WTC11 (cell line): ENCODE measurements at places on chromosomes 12 and 14. TPM values are rescaled to one million over a fixed set of nuclear protein-coding genes. Genes with fewer than 3 reads are reported as not detected.

CPNE6 gene
- not detected in 3 replicates for total RNA-seq

EIF2B2 gene
- total RNA-seq: 46.0 to 50.7 TPM (median 50.5 TPM) in 3 replicates

ANKS1B gene
- total RNA-seq: 5.4 to 6.7 TPM (median 5.8 TPM) in 3 replicates

TEAD4 gene
- 75.8 to 96.8 TPM (median 78.2 TPM) in 3 replicates for total RNA-seq

GUCY2C gene
- 3.4 to 4.3 TPM (median 3.9 TPM) in 3 replicates for total RNA-seq

POTEM gene
- total RNA-seq: not detected in 3 replicates

CDK17 gene
- total RNA-seq: 18.7 to 20.0 TPM (median 19.4 TPM) in 3 replicates

PTGER2 gene
- total RNA-seq: 0.92 to 1.2 TPM (median 0.99 TPM) in 3 replicates

CCDC198 gene
- total RNA-seq: not detected in 3 replicates

RAD9B gene
- total RNA-seq: 0.09 to 0.32 TPM in 2 of 3 replicates, not detected in the other

DPPA3 gene
- 3.3 to 6.8 TPM (median 3.9 TPM) in 3 replicates for total RNA-seq

SLC6A13 gene
- total RNA-seq: 0.21 to 0.55 TPM (median 0.37 TPM) in 3 replicates

SAMD4A gene
- total RNA-seq: 5.2 to 6.0 TPM (median 5.3 TPM) in 3 replicates

BATF gene
- total RNA-seq: 0.73 TPM in 1 of 3 replicates, not detected in the others

AQP6 gene
- 0.09 to 0.21 TPM (median 0.18 TPM) in 3 replicates for total RNA-seq

KCNA1 gene
- 0.04 to 0.11 TPM (median 0.07 TPM) in 3 replicates for total RNA-seq

SIX6 gene
- total RNA-seq: 0.07 TPM in 1 of 3 replicates, not detected in the others

P2RX2 gene
- 1.6 to 2.6 TPM (median 2.1 TPM) in 3 replicates for total RNA-seq

DHRS4L2 gene
- total RNA-seq: 8.7 to 10.2 TPM (median 9.7 TPM) in 3 replicates

IRF2BPL gene
- 106 to 126 TPM (median 110 TPM) in 3 replicates for total RNA-seq

KSR2 gene
- 2.4 to 2.6 TPM (median 2.4 TPM) in 3 replicates for total RNA-seq

NEDD8 gene
- total RNA-seq: 218 to 233 TPM (median 221 TPM) in 3 replicates

PEX5 gene
- total RNA-seq: 61.4 to 68.9 TPM (median 63.4 TPM) in 3 replicates

AKAP3 gene
- total RNA-seq: 1.8 to 2.6 TPM (median 1.9 TPM) in 3 replicates

DIO2 gene
- 0.02 to 0.04 TPM (median 0.02 TPM) in 3 replicates for total RNA-seq

C12orf50 gene
- 0.07 TPM in 1 of 3 replicates, not detected in the others for total RNA-seq

RILPL1 gene
- total RNA-seq: 8.2 to 10.6 TPM (median 10.1 TPM) in 3 replicates

ANO4 gene
- 1.8 to 2.6 TPM (median 2.2 TPM) in 3 replicates for total RNA-seq

ASB2 gene
- 0.37 to 0.73 TPM (median 0.71 TPM) in 3 replicates for total RNA-seq

OLR1 gene
- 0.09 to 0.21 TPM in 2 of 3 replicates, not detected in the other for total RNA-seq

TTC5 gene
- total RNA-seq: 15.9 to 19.2 TPM (median 18.1 TPM) in 3 replicates

ABCC9 gene
- total RNA-seq: 0.02 to 0.09 TPM (median 0.04 TPM) in 3 replicates

FOXM1 gene
- 99.6 to 118 TPM (median 100 TPM) in 3 replicates for total RNA-seq

CCDC177 gene
- total RNA-seq: 1.7 to 2.2 TPM (median 2.1 TPM) in 3 replicates

LRTM2 gene
- 0.30 to 0.66 TPM (median 0.34 TPM) in 3 replicates for total RNA-seq

SLC38A4 gene
- 6.1 to 12.6 TPM (median 12.1 TPM) in 3 replicates for total RNA-seq

WNT1 gene
- not detected in 3 replicates for total RNA-seq

GLI1 gene
- 16.2 to 19.1 TPM (median 16.7 TPM) in 3 replicates for total RNA-seq

PLEKHA5 gene
- 53.4 to 61.1 TPM (median 57.1 TPM) in 3 replicates for total RNA-seq

TEX52 gene
- total RNA-seq: not detected in 3 replicates

SERPINA5 gene
- total RNA-seq: 1.5 to 3.2 TPM (median 2.2 TPM) in 3 replicates

MUCL1 gene
- not detected in 3 replicates for total RNA-seq

SOAT2 gene
- not detected in 3 replicates for total RNA-seq

NXPH4 gene
- total RNA-seq: 3.7 to 4.9 TPM (median 4.4 TPM) in 3 replicates

CFAP54 gene
- 0.09 to 0.34 TPM (median 0.32 TPM) in 3 replicates for total RNA-seq

EPYC gene
- total RNA-seq: not detected in 3 replicates

TCTN1 gene
- total RNA-seq: 10.3 to 15.9 TPM (median 13.9 TPM) in 3 replicates

TSPAN9 gene
- total RNA-seq: 21.8 to 27.6 TPM (median 23.9 TPM) in 3 replicates

INHBC gene
- total RNA-seq: 0.09 to 0.20 TPM (median 0.16 TPM) in 3 replicates

PIK3C2G gene
- total RNA-seq: not detected in 3 replicates

SOX5 gene
- 1.0 to 3.6 TPM (median 2.3 TPM) in 3 replicates for total RNA-seq

CLEC14A gene
- 0.09 to 0.23 TPM (median 0.15 TPM) in 3 replicates for total RNA-seq

ITGB7 gene
- total RNA-seq: 0.90 to 1.4 TPM (median 1.1 TPM) in 3 replicates

TAS2R13 gene
- total RNA-seq: 0.37 to 0.62 TPM (median 0.37 TPM) in 3 replicates

SLCO1A2 gene
- total RNA-seq: 9.9 to 13.9 TPM (median 11.5 TPM) in 3 replicates

DBX2 gene
- total RNA-seq: 0.27 to 0.35 TPM (median 0.27 TPM) in 3 replicates

KRT78 gene
- total RNA-seq: not detected in 3 replicates

SCN8A gene
- 13.2 to 14.4 TPM (median 13.2 TPM) in 3 replicates for total RNA-seq

MEG3 gene
- 338 to 534 TPM (median 517 TPM) in 3 replicates for total RNA-seq
